ENCODE measurements at places on chromosomes 7 and 10. TPM values are rescaled to one million over a fixed set of nuclear protein-coding genes. Genes with fewer than 3 reads are reported as not detected.

DNA sequence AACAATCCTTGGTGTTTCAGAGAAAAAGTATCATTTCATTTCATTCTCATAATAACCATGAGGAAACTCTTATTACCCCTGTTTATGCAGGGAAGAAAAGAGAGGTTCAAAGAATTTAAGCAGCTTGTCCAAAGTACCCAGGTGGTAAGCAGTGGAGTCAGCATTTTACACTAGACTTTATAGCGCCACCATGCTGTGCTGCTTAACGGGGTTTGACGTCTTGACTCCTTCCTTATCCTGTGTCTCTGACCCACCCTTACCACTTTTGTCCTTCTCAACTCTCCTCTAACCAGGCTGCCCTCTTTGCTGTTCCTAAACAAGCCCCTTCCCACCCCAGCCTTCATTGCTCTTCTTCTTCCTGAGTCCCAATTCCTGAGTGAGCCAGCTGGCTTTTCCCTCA lies 117.0 kb upstream of the AHR start:
- H3K36me3 ChIP-seq: no peaks in the 10 kb centered on the region
- DNase-seq: no peak
- H3K4me1 ChIP-seq: peaks cover 8% of the 10 kb centered on the region
- no peak overlapping the region for H3K27ac ChIP-seq
- no peaks in the 10 kb centered on the region for H3K27me3 ChIP-seq
- H3K4me3 ChIP-seq: no peak overlapping the region

DNA sequence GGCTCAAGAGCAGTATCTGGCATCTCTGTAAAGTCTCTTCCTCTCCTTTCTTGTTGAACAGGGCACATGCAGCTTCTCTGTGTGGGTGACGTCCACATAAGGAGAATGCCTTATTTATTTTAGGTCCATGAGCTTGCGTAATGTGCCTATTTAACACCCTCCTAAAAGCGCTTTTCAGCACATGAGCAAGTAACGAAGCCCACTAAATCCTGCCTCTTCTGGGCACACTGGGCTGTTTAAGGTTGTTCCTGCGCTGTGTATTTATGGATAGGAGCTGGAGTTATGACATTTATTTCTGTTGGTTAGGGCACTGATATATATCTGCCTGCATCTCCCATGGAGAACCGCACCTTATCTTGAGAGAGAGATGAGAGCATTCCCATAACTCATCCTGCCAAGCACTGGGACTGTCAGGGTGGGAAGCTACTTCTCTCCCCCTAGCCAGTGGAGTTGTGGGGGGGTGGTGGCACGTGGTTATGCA lies 76.1 kb downstream of the LRRC4 start:
- no peaks in the 10 kb centered on the region for H3K36me3 ChIP-seq
- no peak for DNase-seq
- H3K27ac ChIP-seq: no peak overlapping the region
- no peaks in the 10 kb centered on the region for H3K27me3 ChIP-seq

GRCh38 chr10:113739031-113739430 lies 12.5 kb upstream of the PLEKHS1 start:
- no peak overlapping the region for H3K4me3 ChIP-seq
- no peak overlapping the region for H3K27ac ChIP-seq
- DNase-seq: peak; percentile 10
- H3K27me3 ChIP-seq: no peaks in the 10 kb centered on the region
- H3K4me1 ChIP-seq: peaks cover 19% of the 10 kb centered on the region
- H3K36me3 ChIP-seq: no peaks in the 10 kb centered on the region

GRCh38 chr7:69761290-69761922 lies 163.1 kb downstream of the AUTS2 start:
- H3K36me3 ChIP-seq: no peaks in the 10 kb centered on the region
- no peak for DNase-seq
- H3K27ac ChIP-seq: no peak overlapping the region
- H3K4me3 ChIP-seq: no peak overlapping the region
- H3K4me1 ChIP-seq: peaks cover 35% of the 10 kb centered on the region

Gene CCDC172
- total RNA-seq: not detected

Data from esophagus muscularis mucosa (tissue), 4 donors.